ENCODE measurements at places on chromosomes 16 and 17.
A peak's percentile ranks its signal among the peaks of the same experiment; 100 is the strongest.

DNA sequence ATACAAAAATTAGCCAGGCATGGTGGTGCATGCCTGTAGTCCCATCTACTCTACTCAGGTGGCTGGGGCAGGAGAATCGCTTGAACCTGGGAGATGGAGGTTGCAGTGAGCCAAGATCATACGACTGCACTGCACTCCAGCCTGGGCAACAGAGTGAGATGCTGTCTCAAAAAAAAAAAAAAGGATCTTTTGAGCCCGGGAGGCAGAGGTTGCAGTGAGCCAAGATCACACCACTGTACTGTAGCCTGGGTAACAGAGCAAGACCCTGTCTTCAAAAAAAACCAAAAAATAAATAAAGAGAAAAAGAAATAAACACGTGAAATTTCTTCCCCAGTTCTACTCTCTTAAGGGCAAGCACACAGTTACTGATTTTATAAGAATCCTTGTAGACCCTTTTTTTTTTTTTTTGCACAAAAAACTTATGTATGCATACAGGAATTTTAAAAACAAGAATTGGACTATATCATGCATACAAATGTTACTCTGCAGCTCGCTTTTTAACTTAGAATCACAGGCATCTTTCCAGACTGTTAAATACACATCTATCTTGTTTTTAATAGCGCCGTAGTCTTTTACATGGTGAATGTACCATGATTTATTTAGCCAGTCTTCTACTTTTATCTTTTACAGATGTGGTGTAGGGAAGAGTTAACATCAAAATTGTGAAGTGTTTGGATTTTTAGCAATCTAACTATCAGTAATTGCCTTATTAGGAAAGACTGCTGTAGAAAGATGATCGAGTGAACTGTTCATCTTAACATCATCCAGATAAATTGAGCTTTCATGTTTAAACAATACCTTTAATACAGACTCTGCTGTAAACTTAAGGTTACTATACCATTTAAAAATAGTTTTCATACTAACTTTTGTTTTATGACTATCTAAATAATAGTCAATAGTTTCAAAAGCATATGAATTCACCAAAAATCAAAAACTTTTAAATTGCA lies 14.6 kb downstream of the CDH3 start:
- DNase-seq = no peak

- DNase-seq = no peak
Measured at GRCh38 chr17:39650121-39650579, 13.2 kb downstream of the STARD3 start.

DNA sequence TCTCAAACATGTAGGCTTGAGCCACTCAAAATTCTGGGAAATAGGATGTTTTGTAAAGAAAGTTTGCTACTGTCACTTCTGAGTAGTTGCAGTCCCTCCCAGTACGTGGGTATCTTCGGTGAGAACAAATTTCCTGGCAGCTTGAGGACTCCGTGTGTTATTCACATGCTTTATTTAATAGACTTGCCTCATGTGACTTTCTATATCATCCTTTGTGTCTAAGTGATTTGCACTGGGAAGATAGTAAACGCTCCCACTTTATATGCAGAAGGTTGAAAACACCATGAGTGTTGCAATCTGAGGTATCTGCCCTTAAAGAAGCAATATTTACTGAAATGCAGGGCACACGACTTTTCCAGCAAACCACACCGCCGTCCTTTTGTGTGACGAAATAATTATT lies 643.7 kb downstream of the MAF start:
- DNase-seq = no peak

DNA sequence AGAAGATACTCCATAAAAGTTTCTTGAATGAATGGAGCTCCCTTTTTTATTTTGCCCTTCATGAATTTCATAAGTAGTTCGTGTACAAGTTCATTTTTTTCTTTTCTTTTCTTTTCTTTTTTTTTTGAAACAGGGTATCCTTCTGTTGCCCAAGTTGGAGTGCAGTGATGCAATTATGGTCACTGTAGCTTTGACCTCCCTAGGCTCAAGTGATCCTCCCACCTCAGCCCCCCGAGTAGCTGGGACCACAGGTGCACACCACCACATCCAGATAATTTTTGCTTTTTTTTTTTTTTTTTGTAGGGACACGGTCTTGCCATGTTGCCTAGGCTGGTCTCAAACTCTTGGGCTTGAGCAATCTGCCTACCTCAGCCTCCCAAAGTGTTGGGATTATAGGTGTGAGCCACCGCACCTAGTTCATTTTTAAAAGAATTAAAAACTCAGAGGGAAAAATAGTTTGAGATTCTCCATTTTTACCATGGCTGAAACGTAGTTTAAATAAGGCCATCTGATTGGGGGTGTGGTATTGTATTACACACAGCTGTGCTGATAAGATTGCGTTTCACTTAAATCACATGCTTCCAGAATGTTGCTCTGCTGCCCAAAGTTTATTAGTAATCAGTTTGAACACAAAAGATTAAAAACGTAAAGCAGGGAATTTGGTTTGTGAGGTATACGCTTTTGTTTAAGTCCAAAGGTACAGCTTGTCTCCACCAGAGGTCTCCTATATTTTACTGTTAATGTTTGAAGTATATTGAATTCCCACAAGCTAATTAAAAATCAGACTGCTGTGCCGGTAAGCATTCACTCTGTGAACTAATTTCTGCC lies 154.1 kb downstream of the SOCS1 start:
- DNase-seq = no peak

GRCh38 chr17:72574675-72575510 lies 454.1 kb downstream of the SOX9 start:
- no peak for DNase-seq

- no peak for DNase-seq
Measured at GRCh38 chr16:72284042-72284789, 112.3 kb upstream of the PMFBP1 start.

DNA sequence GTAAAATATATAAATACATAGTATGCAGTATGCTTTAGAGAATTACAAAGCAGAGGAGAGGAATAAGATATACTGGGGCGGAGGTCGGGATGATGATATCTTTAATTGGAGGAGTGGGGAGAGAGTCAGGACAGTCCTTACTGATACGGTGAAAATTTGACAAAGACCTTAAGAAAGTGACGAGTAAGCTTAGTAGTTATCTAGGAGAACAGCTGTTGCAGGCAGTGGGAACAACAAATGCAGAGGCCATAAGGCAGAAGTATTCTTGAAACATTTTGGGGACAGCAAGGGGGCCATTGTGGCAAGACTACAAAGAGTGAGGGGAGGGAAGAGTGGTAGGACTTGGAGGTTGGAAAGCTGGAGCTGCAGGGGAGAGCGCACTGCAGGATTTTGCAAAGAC lies 22.3 kb upstream of the CDC6 start:
- no peak for DNase-seq

GRCh38 chr17:6641247-6641863 lies 495 bp downstream of the TXNDC17 start:
- no peak for DNase-seq

DNA sequence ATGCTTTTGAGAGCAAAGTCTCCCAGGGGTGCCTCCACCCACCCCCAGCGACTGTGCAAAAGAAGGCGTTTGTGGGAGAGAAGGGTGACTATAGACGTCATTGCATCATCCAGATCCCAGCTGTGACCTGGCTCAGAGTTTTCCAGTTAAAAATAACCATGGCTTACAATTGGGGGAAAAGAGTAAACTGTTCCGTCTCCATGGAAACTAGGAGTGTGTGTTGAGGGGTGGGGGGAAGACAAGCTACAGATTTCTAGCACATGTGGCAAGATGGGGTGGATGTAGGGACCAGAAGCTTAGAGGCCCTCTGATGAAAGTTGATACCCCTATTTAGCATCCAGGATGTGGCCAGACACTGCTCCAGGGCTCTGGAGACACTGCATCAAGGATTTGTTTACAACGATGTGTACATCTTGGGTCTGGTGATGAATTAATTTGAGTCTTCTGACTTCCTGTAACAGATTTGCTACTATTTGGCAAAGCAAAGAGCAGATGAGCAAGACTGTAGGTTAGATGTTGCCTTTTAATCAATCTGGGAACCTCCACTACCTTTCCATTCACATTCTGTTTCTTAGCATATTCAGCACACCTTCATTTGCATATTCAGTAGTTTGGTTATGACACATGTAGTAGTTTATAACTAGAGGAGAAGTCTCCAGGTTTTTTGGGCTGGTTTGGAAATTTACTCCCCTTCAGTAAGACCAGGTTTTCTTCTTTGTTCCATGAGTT lies 6.2 kb upstream of the DUSP14 start:
- DNase-seq = no peak

- no peak for DNase-seq
Measured at GRCh38 chr16:46612121-46612520, 9.1 kb downstream of the SHCBP1 start.

DNA sequence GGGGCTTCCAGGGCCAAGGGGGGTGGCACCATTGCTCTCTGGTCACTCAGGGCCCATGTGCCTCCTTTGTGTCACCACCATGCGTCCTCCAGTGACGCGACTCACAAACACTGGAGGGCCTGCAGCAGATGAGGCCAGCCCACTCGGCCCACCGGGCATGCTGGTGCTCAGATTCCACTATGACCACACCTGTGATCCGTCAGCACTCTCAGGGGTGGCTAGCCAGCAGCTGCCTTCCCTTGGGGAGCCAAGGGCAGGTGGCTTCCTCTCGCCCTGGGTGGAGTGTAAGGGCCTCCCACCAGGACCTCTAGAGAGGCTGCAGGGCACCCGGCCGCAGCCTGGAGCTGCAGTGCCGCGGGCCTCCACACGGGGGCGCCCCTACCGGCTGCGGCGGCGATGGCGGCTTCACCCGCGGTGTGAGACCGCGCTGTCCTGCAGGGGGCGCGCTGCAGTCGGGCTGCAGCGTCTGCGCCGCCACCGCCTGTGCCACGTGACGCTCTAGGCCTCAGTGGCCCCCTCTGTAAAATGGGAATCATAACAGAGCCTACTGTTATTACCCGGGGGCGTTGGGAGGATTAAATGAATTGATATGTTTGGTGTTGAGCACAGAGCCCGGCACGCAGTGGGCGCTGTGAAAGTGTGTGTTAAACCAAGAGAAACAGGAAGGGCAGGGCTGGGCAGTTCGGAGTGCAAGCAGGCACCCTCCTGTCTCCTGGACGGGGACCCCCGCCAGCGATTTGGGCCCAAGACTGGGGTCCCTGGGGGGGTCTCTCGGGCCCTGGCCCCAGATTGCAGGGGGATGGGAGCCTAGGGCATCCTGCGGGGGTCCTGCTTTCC lies 192.4 kb upstream of the GSE1 start:
- no peak for DNase-seq

- DNase-seq = no peak
Measured at GRCh38 chr17:61209525-61209924, 190.1 kb upstream of the TBX2 start.

GRCh38 chr17:62737513-62737912 lies 70.6 kb downstream of the MARCHF10 start:
- DNase-seq = no peak

- no peak for DNase-seq
Measured at GRCh38 chr16:89827383-89828198, 684 bp upstream of the SPIRE2 start.

GRCh38 chr17:74244548-74244947 lies 29.5 kb upstream of the DNAI2 start:
- no peak for DNase-seq

GRCh38 chr17:7709031-7709430 lies 4.0 kb downstream of the EFNB3 start:
- DNase-seq = no peak

DNA sequence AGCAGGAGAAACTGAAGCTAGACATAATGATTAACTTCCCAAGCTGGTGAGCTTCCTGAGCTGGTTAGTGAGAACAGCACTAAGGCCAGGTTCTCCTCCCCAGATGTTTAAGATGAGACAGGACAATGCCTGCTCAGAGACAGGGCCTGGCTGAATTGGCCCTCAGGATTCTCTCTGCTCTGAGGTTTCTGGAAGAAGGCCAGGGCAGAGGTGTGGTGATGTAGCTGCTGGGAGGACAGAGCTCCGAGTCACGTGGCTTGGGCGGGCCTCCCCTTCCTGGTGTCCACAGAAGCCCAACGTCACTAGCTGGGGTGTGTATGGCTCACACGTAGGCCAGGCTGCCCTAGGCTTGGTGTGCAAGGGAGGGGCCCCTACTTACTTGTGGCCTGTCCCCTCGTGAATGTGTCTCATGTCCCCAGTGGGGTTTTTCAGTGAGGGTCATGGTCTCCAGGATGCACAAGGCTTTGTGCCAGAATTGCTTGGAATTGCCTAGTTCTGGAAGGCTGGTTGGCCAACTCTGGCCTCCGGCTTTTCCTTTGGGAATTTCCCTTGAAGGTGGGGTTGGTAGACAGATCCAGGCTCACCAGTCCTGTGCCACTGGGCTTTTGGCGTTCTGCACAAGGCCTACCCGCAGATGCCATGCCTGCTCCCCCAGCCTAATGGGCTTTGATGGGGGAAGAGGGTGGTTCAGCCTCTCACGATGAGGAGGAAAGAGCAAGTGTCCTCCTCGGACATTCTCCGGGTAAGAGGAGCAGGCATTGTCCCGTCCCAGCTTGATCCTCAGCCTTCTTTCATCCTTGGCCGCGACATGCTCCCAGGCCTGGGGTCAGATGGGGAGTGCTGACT lies 3.4 kb downstream of the NOD2 start:
- DNase-seq = no peak

- no peak for DNase-seq
Measured at GRCh38 chr17:34894964-34895363, 66.3 kb downstream of the CCT6B start.

- no peak for DNase-seq
Measured at GRCh38 chr17:81315129-81315884, 20.2 kb upstream of the SLC38A10 start.

DNA sequence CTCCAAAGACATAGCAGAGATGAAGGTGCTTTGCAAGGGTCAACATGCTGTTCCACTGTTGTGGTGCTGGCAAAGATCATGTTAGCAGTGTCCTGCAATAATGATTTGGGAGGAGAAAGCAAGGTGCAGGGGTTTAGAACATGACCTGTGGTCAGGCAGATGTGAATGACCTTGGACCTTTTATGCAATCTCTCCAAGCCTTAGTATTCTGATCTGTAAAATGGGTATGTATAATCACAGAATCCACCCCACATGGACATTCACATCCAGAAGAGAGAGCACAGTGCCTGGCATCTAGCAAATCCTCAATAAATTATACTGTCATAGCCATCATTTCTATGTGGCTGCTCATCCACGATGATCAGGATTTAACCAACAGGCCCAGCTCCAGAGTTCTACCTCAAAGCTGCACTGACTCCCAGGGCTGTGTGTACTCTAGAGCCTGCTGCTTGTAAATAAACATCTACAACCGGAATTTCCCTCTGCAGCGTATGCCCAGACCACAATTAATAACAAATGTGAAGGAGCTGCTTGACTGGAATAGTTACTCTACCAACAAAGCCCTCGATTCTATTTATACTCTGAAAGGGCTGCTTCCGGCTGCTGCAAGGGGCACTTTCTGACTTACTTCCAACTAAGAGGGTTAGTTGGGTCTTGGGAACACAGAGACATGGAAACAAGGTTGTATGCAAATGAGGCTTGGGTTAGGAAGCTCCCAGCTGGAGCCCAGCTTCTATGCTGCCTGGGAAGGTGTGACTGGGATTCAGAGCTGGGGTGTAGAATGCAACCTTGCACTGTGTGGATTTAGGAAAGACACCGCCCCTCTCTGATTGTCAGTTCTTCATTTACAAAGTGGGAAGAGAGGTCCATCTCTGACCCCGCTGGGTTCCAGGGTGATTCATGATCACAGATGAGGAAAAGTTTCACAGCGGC lies 265.2 kb downstream of the XYLT1 start:
- DNase-seq = peak; percentile 24

GRCh38 chr16:13919330-13919682 lies 648 bp upstream of the ERCC4 start:
- peak; percentile 46 for DNase-seq
